ENCODE measurements at places on chromosomes 2 and 18.

GRCh38 chr18:12883372-12883683, 709 bp downstream of the PTPN2 start:
- no peak for DNase-seq

DNA sequence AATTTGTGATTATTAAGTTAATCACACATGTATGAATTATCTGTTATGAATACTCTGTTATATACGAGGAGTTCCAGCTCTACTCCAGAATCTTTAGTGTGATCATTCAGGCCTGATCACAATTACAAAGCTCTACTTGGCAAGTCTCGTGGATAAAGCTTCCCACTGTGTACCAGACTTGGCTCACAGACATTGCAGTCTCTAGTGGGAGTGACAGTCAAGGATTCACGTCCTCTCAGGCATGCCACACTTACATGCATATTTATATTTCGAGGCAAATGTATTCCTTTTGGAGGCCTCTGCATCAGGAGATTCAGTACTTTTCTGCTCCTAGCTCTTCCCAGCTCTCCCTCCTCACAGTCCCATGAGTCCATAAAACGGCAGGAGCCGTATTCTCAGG, 403.4 kb upstream of the CDH7 start:
- no peak for DNase-seq

- no peak for DNase-seq
Observed at GRCh38 chr2:223590964-223591363, 11.2 kb downstream of the SCG2 start.

GRCh38 chr2:102044967-102045489, 53.3 kb downstream of the IL1R2 start:
- DNase-seq, result no peak

GRCh38 chr2:74559912-74560311, 5.4 kb downstream of the DOK1 start:
- no peak for DNase-seq
